ENCODE measurements at places on chromosomes 2 and 18. TPM values are rescaled to one million over a fixed set of nuclear protein-coding genes. Genes with fewer than 3 reads are reported as not detected.

Gene HNMT
- total RNA-seq: 84.5 TPM

Gene AKAIN1
- total RNA-seq: not detected

Gene CDC42EP3
- total RNA-seq: 16.9 TPM

Gene CABYR
- total RNA-seq: 3.6 TPM

Gene LRRFIP1
- 49.8 TPM for total RNA-seq

Gene GRB14
- total RNA-seq: 0.71 TPM

Gene GKN1
- total RNA-seq: not detected

Gene GALNT5
- total RNA-seq: 26.9 TPM

Gene OSR1
- total RNA-seq: 36.5 TPM

Gene TRPM8
- total RNA-seq: under 0.01 TPM

Gene GRHL1
- total RNA-seq: 0.37 TPM

Gene IL37
- total RNA-seq: not detected

Gene IL1RL1
- total RNA-seq: 0.14 TPM

Gene TUBA3E
- total RNA-seq: not detected

Gene ELOA2
- total RNA-seq: not detected

Gene AFF3
- 0.71 TPM for total RNA-seq

Gene EFHD1
- not detected for total RNA-seq

Gene ALPG
- total RNA-seq: not detected

Gene RGPD4
- total RNA-seq: not detected

Gene CELF4
- not detected for total RNA-seq

Gene SERPINE2
- 786 TPM for total RNA-seq

Gene PCARE
- total RNA-seq: not detected

Gene CCDC148
- total RNA-seq: 0.28 TPM

Gene IAH1
- 85.1 TPM for total RNA-seq

Gene VWC2L
- not detected for total RNA-seq

Gene KCNS3
- 0.43 TPM for total RNA-seq

Gene MRO
- total RNA-seq: 0.18 TPM

Gene FIGN
- 0.65 TPM for total RNA-seq

Gene SPATA3
- not detected for total RNA-seq

Gene SEPTIN10
- 63.4 TPM for total RNA-seq

Gene LOXL3
- total RNA-seq: 57.5 TPM

Data from smooth muscle cell of bladder (primary cell).